ENCODE measurements at places on chromosomes 2 and 18.

DNA sequence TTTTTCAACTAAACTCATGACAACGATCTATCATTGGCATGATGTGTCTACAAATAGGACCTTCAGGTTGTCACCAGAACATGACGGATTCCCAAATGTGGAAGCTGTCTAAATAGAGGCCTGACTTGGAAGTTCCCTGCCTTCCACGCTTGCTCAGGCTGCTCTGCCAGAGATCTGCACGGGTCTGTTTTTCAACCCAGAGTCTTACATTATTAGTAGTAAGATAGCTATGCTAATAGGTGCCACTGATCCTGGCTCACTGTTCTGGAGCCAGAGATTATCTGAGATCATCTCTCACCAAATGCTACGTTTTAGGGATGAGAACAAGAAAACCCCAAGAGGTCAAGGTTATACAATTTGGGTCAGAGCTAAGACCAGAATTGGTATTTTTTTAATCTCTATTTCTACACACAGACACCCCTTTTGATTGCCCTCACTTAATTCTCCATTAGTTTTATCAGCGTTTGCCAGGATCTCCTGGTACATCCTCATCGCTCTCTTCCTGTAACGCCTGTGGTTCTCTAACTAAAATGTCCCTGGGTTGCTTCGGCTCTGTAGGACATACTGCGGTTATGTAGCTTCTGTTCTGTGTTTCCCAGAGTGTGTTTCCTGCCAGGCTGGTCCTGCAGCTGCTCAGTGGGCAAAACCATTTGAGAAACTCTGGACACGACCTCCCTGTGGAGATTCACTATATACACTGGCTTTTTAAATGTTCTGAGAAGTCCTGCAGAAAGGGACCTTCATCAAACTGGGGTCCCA, 5.7 kb downstream of the CDC42EP3 start:
- peak; percentile 71 for DNase-seq

DNA sequence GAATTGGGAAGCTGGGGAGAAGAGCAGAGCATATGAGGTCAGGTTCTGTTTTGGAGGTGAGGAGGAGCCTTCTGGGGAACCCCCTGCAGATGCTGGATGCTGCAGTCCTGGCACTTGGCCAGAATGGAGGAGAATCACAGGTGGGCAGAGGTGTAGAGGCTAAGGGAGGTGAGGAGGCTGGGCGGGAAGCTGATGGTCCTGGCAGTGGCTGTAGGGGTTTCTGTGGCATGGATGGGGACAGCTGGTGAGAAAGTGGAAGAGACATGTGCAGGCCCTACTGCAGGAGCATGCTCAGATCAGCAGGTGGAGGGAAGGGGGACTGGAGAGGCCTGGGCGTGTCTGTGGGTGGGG, 101.3 kb downstream of the DYSF start:
- no peak for DNase-seq

GRCh38 chr18:52060607-52061304, 279.2 kb upstream of the DCC start:
- no peak for DNase-seq

GRCh38 chr2:29260142-29260772, 145.0 kb downstream of the CLIP4 start:
- DNase-seq, result no peak

DNA sequence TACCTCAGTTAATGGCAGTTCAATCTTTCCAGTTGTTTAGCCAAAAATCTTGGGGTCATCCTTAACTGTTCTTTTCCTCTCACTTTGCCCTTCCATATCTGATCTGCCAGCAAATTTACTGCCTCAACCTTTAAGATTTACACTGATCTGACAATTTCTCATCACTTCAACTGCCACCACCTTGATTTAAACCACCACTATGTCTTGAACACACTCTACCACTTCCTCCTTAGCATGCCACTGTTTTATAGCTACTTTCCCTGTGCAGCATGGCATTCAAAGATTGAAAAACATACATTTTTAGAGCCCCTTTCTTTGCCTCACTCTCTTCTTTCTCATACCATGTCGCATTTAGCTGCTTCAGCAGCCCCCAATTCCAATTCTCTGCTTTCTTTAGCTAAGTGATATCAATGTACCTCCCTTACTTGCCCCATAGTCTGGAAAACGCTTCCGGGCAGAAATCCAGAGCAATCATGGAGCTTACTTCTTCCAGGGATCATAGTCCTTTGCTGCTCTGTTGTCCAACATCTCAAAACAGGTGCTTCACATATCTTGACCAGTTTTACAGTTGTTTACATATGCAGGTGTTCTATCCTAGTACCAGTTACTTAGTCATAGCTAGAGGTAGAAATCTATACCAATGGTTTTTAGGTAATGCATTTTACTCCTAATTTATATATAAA, 10.9 kb downstream of the PGAP1 start:
- no peak for DNase-seq

DNA sequence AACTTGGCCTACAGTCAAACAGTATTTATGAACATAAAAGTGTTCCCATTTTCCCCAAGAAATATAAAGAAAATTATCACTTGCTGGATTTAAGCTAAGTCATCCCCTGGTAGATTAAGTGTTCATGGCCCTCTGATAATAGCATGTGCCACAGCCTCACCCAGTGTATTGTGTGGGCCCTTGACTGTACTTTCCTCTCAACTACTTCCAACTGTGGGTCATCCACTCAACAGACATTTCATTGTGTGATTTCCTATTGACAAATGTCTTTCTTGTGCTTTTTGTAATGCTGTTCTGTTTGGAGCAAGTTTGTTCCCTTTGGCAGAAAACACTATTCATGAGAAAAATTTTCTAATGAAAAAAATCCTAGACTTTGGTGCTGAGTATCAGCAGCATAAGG, 48.4 kb upstream of the TMEM17 start:
- DNase-seq, result no peak

- peak; percentile 59 for DNase-seq
Observed at GRCh38 chr2:104487366-104487765, 366.5 kb upstream of the POU3F3 start.

GRCh38 chr2:102052365-102052764, 60.6 kb downstream of the IL1R2 start:
- no peak for DNase-seq

DNA sequence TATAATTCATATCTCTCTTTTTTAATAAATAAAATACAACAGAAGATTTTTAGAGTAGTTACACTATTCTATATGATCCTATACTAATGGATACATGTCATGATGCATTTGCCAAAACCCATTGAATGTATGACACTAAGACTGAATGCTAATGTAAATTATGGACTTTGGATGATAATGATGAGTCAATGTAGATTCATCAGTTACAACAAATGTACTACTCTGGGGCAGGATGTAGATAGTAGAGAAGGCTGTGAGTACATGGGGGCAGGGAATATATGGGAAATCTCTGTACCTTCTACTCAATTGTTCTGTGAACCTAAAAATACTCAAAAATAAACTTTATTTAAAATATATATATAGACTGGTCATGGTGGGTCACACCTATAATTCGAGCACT, 45.6 kb upstream of the NEDD4L start:
- no peak for DNase-seq

GRCh38 chr2:109457366-109457765, 156.4 kb downstream of the SEPTIN10 start:
- peak; percentile 13 for DNase-seq

- DNase-seq, result peak; percentile 50
Observed at GRCh38 chr2:64325477-64325851, 128.5 kb upstream of the LGALSL start.

DNA sequence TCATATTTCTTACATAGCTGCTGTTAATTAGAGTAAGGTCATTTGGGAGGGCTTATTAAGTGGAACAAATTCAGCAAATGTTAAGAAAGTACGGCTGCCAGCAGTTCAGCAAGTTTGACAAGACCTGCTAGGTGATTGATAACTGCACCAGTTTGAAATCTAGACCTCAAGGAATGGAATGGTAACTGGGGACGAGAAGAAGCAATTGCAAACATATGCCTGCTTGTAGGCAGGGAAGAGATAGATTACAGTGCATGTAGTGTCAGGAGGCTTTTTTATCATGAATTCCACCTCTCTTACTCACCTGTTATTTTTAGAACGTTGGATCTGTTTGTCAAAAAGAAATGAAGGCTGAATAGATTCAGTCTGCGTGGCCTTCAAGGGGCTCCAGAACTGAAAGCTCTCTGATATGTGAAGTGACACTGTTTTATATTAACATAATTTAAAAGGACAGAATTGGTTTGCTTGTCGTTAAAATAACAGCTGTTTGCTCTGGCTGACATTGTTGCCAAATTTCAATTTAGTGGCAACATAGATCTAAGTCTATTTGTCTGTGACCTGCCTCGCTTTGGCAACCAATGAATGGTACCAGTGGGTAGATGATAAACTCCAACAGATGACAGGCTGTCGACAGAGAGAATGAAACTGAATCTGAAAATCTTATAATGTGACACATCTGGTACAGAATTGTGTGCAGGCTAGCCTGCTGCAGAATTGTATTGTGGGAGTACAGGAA, 199.3 kb downstream of the ZNF407 start:
- DNase-seq, result no peak

DNA sequence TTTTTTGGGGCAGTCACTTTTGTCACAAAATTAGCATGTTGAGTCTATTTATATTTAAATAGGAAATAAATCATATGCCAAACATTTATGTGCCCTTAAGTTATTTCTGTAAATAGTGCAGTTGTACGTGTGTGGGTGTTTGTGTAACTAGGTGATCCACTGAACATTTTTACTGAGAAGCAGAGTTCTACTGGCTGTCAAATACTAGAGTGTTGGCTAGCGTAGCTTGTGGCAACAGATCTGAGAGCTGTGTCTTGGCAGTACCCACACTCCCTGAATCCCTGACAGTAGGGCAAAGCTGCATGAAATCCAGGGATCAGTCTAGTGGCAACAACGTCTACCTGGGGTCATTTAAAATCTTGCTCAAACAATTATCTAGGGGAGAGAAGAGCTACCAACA, 273.1 kb upstream of the SLC8A1 start:
- DNase-seq, result no peak

DNA sequence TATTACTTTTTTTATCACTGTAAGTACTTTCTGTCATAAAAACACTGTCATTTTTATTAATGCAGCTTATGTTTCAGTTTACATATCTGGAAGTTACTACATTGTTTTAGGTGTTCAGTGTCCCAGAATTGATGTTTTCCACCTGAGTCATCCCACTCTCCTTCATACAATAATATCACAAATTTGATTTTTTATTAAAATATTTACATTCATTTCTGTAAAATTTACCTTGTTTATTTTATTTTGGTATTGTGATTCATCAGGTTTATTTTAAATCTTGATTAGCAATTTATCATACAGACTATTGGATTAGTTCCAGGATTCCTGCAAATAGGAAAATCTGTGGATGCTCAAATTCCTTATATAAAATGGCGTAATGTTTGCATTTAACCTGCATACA, 1662.9 kb downstream of the SUCLG1 start:
- no peak for DNase-seq

- no peak for DNase-seq
Observed at GRCh38 chr2:158841850-158842249, 46.7 kb downstream of the DAPL1 start.

DNA sequence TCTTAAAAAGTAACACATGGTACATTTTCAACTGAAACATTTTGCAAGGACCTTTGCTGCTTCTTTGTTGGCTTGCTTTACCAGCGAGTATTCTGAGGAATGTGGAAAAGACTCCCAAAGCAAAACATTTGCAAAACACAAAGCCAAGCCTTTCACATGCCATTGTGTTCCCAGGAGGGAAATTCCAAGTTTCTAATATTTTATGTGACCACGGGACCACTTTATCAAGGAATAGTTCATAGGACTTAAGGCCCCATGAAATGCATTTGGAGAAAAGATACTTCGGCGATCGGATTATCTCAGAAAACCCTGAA, 26.2 kb downstream of the CYP27C1 start:
- DNase-seq, result no peak

DNA sequence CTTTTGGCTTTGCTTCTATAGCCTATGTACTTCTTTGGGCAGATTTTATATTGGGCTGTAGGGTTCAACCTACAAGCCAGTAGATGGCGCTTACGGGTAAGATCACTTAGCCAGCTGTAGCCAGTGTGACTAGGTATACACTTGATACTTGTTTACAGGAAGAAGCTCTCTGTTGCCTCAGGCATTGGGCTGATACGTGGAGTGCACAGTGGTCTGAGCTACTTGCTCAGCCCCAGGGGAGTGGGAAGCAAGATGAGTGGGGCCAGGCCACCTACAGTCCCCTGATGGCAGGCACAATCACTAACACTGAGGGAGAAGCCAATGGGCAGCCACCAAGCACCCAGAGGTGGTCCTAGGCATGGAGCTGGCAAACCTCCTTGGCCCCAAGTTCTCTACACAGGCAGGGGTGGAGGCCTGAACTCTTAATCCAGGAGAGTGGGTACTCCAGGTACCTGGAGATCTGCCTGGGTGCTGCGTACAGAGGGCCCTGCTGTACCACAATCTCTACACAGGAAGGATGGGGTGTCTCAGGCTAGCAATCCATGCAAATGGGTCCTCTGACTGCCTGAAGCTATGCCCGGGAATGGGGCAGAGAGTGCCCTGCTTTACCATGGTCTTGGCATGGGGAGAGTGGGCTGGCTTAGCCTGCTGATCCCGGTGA, 122.2 kb downstream of the NCOA1 start:
- peak; percentile 44 for DNase-seq

DNA sequence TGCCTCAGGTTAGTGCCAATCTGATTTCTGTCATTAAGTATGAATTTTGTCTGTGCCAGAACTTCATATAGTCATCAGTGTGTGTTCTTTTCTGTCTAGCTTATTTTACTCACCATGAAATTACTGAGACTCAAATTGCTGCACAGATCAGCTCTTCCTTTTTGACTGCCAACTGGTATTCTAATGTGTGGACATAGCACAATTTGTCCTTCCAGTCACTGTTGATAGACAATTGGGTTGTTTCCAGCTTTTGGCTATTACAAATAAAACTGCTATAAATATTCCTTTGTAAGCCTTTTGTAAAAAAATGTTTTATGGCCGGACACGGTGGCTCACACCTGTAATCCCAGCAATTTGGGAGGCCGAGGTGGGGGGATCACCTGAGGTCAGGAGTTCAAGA, 7.7 kb downstream of the SH3YL1 start:
- DNase-seq, result no peak

GRCh38 chr2:121605820-121606733, 43.2 kb downstream of the CLASP1 start:
- no peak for DNase-seq

DNA sequence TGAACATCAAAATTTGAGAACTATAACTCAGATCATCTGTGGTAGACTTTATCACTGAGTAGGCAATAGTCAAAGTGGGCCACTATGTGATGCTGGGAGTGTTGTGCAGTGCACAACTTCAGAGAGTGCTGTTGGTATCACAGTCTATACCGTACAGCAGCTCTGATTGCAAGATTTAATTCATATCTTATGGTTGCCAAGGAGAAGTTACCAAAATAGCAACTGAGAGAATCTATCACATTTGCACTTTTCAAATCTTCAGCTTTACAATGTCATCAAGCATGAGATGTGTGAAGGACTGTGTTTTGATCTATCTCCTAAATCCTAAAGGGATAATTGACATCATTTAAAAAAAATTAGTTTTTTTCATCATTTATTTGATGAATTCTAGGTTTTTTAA, 216.1 kb downstream of the DLGAP1 start:
- DNase-seq, result no peak
